ENCODE measurements at places on chromosomes 2 and 18. TPM values are rescaled to one million over a fixed set of nuclear protein-coding genes. Genes with fewer than 3 reads are reported as not detected.

COL4A4 gene
- total RNA-seq, result 3.6 TPM

GRCh38 chr2:240714747-240715725 is 23.4 kb downstream of the AQP12A start:
- no peak overlapping the region for H3K27ac ChIP-seq
- no peak for DNase-seq
- no peaks in the 10 kb centered on the region for H3K27me3 ChIP-seq
- no peaks in the 10 kb centered on the region for H3K36me3 ChIP-seq

DNA sequence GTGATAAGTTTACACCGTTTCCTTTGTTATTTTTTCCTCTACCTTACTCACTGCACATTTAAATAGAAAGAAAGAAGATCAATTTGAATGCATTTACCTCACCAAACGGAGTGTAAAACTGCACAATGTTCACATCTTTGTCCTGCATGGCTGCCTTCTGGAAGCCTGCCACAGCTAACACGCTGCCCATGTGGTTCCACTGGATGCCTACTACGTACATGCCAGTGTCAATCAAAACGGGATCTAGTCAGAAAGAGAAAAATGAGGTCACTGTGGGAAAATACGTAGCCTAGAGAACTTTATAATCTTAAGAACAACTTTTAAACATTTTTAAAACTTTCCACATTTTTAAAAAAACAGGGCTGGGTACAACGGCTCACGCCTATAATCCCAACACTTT is 16.4 kb downstream of the WDR35 start:
- peaks cover 54% of the 10 kb centered on the region for H3K36me3 ChIP-seq
- no peaks in the 10 kb centered on the region for H3K27me3 ChIP-seq
- H3K4me3 ChIP-seq, result no peak overlapping the region
- no peaks in the 10 kb centered on the region for H3K4me1 ChIP-seq
- no peak for DNase-seq

DNA sequence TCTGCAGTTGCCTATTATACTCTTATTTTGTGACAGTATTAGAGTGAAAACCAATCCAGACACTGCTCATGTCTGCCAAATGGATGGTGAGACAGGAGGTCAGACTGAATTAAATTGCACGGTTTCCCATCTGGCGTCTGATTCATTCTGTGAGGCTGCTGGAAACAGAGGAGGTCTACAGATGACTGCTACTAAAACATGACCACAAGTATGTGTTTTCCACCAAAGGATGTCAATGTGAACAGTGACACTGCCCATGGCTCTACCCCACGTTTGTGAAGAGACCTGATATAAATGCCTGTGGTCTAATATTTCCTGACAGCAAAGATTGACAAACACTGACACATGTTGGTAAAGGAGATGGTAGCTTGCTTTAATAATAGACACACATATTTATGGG is 104.3 kb upstream of the ST6GAL2 start:
- peak; percentile 75 for DNase-seq
- no peak overlapping the region for H3K4me3 ChIP-seq
- H3K27me3 ChIP-seq, result no peaks in the 10 kb centered on the region
- H3K36me3 ChIP-seq, result no peaks in the 10 kb centered on the region
- H3K27ac ChIP-seq, result no peak overlapping the region

GRCh38 chr2:27421660-27422250 is 6.7 kb upstream of the NRBP1 start:
- H3K27ac ChIP-seq, result no peak overlapping the region
- no peak for DNase-seq
- H3K36me3 ChIP-seq, result no peaks in the 10 kb centered on the region
- H3K4me1 ChIP-seq, result no peaks in the 10 kb centered on the region
- no peak overlapping the region for H3K4me3 ChIP-seq
- H3K27me3 ChIP-seq, result no peaks in the 10 kb centered on the region

- peaks cover 15% of the 10 kb centered on the region for H3K27me3 ChIP-seq
- peak overlapping the region; percentile 41 for H3K4me3 ChIP-seq
- DNase-seq, result no peak
- no peak overlapping the region for H3K27ac ChIP-seq
Observed at GRCh38 chr18:72866901-72867745, 664 bp downstream of the NETO1 start.

RESP18 gene
- not detected for total RNA-seq

GRCh38 chr2:185245806-185246205 is 492.8 kb upstream of the FSIP2 start:
- DNase-seq, result no peak
- no peaks in the 10 kb centered on the region for H3K27me3 ChIP-seq
- H3K36me3 ChIP-seq, result no peaks in the 10 kb centered on the region
- H3K4me3 ChIP-seq, result no peak overlapping the region

KRTCAP3 gene
- total RNA-seq, result not detected

GRCh38 chr18:70454704-70455322 is 166.0 kb downstream of the SOCS6 start:
- H3K4me3 ChIP-seq, result no peak overlapping the region
- H3K27ac ChIP-seq, result no peak overlapping the region
- no peak for DNase-seq

RGPD8 gene
- total RNA-seq, result 11.6 TPM

DNA sequence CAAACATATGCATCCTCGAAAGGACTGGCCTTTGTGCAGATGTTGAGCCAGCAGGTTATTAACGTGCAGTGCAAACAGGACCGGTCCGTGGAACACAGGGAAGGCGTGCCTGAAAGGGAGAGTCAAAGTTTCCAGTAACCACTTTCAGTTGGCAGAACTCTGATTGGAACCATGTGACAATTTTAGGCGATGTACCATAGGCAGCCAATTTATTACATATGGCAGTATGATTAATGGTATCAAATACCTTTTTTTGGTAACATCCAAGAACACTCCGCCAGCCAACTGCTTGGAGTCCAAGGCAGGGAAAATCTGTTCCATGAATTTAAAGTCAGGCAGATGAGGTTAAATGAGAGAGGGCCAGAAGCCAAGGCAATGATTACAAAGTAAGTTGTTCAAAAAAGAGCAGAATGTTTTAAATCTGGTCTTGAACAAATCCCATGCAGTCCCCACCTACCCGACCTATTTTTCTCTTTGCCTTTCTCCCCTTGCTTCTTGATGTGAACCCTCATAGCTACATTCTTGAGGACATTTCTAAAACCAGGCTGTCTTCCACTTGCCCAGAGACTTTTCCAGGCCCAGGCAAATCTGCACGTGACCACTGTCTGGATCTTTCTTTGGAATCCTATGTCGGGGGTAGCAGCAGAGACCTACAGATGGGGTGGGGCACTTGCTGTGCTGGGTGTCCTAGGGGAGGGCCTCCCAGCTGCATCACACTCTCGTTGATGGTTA is 351.7 kb downstream of the HRH4 start:
- no peaks in the 10 kb centered on the region for H3K36me3 ChIP-seq
- no peaks in the 10 kb centered on the region for H3K4me1 ChIP-seq
- H3K27ac ChIP-seq, result no peak overlapping the region
- no peak overlapping the region for H3K4me3 ChIP-seq

GRCh38 chr2:189835855-189836558 is 51.8 kb downstream of the PMS1 start:
- peaks cover 15% of the 10 kb centered on the region for H3K4me1 ChIP-seq
- H3K27me3 ChIP-seq, result no peaks in the 10 kb centered on the region
- no peaks in the 10 kb centered on the region for H3K36me3 ChIP-seq
- H3K4me3 ChIP-seq, result no peak overlapping the region
- DNase-seq, result no peak

LGALSL gene
- total RNA-seq, result 20.2 TPM

ITPRIPL1 gene
- 1.2 TPM for total RNA-seq

GRCh38 chr2:118473846-118474540 is 373.5 kb downstream of the EN1 start:
- DNase-seq, result peak; percentile 77
- no peaks in the 10 kb centered on the region for H3K36me3 ChIP-seq

DNA sequence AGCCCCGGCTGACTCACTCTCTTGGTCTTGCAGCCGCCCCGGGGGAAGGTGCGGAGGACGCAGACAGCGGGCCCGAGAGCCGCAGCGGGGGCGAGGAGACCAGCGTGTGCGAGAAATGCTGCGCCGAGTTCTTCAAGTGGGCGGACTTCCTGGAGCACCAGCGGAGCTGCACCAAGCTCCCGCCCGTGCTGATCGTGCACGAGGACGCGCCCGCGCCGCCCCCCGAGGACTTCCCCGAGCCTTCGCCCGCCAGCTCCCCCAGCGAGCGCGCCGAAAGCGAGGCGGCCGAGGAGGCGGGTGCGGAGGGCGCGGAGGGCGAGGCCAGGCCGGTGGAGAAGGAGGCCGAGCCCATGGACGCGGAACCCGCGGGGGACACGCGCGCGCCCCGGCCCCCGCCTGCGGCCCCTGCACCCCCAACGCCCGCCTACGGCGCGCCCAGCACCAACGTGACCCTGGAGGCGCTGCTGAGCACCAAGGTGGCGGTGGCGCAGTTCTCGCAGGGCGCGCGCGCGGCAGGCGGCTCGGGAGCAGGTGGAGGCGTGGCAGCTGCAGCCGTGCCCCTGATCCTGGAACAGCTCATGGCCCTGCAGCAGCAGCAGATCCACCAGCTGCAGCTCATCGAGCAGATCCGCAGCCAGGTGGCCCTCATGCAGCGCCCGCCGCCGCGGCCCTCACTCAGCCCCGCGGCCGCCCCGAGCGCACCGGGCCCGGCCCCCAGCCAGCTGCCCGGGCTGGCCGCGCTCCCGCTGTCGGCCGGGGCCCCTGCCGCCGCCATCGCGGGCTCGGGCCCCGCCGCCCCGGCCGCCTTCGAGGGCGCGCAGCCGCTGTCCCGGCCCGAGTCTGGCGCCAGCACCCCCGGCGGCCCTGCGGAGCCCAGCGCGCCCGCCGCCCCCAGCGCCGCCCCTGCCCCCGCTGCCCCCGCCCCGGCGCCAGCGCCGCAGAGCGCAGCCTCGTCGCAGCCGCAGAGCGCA is 12.7 kb downstream of the SALL3 start:
- H3K36me3 ChIP-seq, result no peaks in the 10 kb centered on the region

GRCh38 chr2:97011977-97012569 is 25.7 kb upstream of the FAM178B start:
- no peaks in the 10 kb centered on the region for H3K27me3 ChIP-seq
- H3K4me3 ChIP-seq, result no peak overlapping the region
- DNase-seq, result no peak
- H3K4me1 ChIP-seq, result no peaks in the 10 kb centered on the region

DNA sequence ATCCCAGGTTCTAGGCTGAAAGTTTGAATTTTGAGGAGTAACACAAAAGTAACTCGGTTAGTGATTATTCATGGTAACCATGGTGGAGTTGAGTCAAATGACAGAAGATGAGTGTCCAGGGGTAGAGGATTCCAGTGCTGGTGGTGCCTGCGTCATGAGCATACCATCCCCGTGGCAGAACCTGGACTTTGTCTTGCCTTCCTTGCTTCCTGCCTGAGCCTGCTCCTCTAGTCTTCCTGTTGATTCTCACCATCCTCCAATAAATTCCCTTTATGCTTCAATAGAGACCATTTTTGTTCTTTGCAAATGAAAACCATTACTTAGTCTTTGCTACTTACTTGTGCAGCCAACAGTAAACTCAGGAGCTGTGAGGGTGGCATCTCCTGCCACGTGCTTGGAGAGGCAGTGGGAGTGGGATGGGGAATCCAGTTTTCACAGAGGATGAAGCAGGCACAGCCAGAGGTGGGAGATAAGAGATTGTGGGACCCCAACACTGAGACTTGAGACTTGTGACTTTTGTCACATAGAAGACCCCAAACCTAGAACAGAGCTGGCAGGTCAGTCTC is 4.1 kb upstream of the YES1 start:
- no peaks in the 10 kb centered on the region for H3K27me3 ChIP-seq
- no peak overlapping the region for H3K4me3 ChIP-seq
- no peak overlapping the region for H3K27ac ChIP-seq
- peaks cover 3% of the 10 kb centered on the region for H3K4me1 ChIP-seq
- no peaks in the 10 kb centered on the region for H3K36me3 ChIP-seq
